ENCODE measurements at places on chromosomes 11 and 22. TPM values are rescaled to one million over a fixed set of nuclear protein-coding genes. Genes with fewer than 3 reads are reported as not detected.

LARGE1 gene
- 66.2 TPM for total RNA-seq

PKDREJ gene
- total RNA-seq, result not detected

DNA sequence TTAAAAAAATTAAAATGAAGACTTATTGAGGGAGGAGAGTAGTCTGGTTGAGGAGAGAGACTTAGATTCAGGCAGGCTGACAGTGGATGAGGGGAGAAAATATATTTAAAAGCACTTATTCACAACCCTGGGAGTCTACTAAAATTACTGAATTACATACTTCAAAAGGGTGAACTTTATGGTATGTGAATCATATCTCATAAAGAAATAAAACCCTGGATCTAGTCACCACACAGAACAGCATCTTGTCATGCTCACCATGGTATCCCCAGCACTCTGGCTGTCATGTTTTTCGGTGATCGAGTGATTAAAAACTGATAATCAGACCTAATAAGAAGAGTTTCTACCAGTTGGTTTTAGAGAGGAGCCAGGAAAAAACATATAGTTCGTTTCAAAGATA, 11.0 kb downstream of the TEAD1 start:
- no peak overlapping the region for H3K27ac ChIP-seq
- H3K4me3 ChIP-seq, result no peak overlapping the region
- DNase-seq, result no peak
- no peaks in the 10 kb centered on the region for H3K27me3 ChIP-seq
- H3K4me1 ChIP-seq, result peaks cover 98% of the 10 kb centered on the region

DNA sequence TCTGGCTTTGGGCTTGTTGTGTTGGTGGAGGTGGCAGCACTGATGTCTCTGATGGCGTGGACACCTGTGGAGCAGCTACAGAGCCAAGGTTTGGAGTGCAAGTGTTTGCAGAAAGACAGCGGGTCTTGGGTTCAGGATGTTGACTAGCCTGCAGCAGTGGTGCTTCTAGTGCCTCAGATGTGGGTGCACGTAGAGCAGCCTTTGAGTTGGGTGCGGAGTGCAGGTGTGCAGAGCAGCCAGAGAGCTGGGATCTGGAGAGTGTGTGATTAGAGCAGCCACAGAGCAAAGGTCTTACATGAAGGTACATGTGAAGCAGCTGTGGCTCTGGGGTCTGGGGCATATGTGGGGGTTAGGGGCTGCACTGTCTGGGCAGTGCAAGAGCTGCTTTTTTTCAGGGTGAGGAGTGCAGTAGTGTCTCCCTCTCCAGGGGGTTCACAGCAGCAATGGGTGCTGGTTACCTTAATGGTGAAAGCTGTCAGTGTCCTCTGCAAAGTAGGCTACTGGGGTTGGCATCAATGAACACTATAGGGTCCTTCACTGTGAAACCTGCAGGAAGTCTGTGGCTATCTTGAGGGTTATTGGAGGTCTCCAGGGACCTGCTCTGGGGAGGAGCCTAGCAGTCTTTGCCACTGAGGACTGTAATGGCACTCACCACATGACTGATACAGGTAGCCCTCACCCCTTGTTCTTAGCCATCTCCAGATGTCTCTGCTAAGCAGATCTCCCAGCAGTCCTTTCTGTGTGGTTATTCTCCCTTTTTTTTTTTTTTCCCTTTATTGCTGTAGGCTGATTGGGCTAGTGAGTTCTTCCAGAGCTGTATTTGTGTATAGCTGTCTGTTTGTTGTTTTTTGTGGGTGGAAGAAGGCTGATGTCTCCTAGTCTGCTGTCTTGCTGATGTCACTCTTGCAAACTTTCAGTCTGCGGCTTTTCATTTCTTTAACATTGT, 14.3 kb downstream of the BIRC2 start:
- DNase-seq, result no peak
- H3K4me1 ChIP-seq, result peaks cover 3% of the 10 kb centered on the region
- no peak overlapping the region for H3K27ac ChIP-seq
- H3K4me3 ChIP-seq, result no peak overlapping the region
- peaks cover 69% of the 10 kb centered on the region for H3K36me3 ChIP-seq

Measured in stomach (tissue), 19 donors.